ENCODE measurements at places on chromosomes 1 and 21. TPM values are rescaled to one million over a fixed set of nuclear protein-coding genes. Genes with fewer than 3 reads are reported as not detected.

GRCh38 chr1:246797597-246797996 lies 73.4 kb downstream of the SCCPDH start:
- DNase-seq: no peak

DNA sequence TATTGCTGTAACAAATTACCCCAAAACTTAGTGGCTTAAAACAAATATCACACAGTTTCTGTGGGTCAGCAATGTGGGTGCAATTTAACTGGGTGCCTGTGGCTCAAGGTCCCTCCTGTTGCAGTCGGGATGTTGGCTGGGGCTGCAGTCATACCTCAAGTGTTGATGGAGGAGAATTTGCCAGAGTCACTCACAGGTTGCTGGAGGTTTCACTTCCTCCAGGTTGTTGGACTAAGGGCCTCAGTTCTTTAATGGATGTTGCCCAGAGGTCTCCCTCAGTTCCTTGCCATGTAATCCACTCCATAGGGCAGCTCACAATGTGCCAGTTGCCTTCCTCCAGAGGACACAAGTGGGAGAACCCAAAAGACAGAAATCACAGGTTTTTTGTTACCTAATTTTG lies 2.5 kb upstream of the TAF13 start:
- no peak for DNase-seq

- no peak for DNase-seq
Observed at GRCh38 chr21:42568866-42569731, 55.4 kb downstream of the SLC37A1 start.

DNA sequence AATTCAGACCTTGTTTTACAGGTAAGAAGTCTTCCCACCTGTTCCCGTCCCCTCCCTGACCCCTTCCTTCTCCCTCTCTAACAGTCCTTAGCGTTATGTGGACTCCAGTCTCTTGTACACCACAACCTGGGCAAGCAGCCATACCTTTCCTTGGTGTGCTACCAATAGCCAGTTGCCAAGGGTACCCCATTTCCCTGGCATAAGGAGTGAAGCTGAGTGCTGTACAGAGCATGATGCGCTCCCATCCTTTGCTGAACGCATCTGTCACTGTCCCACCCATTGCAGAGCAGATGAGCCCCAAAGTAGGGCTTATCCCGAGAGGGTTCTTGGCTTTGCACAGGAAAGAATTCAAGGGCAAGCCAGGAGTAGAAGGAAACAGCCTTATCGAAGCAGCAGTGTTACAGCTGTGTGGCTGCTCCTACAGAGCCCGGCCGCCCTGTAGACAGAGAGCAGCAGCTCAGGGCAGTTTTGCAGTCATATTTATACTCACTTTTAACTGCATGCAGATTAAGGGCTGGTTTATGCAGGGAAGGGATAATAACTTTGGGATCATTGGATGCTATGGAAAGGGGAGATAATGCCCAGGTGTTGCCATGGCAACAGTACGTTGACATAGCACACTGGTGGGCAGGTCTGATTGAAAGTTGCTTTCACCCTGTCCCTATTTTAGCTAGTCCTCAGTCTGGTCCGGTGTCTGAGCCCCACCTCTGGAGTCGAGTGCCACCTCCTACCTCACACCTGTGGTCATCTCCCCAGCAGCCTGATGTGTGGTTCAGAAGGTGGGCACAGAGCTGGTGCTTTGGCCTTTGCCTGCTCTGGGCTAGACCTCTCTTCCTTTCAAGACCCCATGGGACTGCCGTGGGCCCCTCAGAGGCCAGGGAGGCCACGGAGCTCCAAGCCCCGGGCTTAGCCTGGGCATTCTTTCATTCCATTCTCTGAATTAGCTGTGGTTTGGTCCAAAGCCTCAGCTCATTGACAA lies 5.1 kb downstream of the FHAD1 start:
- DNase-seq: no peak

DNA sequence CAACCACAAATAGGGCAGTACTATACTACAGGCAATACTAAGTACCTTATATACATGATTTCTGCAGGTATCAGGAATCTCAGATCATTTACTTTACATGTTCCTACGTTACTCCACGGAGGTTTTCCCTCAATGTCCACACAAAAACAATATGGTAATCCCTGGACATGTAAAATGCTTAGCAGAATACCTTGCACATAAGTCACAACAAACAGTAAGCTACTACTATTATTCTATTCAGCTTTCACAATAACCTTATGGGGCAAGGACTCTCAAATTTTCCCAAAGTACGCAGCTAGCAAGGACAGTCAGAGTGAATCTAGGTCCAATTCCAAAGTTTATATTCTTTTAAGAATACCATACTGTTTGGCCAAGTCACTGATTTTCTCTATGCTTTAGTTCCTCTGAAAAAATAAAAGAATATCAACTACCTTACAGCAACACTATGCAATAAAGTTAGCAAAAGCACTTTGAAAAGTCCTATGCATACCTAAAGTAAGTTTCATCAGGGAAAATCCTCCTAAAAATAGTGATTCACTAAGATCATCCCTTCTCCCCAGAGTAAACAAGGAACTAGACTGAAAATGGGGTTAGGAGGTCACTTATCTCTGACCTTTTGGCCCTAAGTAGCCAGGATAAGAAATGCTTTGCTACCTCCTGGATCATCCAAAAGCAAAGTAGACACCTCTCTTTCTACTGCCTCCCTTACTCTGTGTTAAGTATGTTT lies 67.4 kb downstream of the LUZP1 start:
- DNase-seq: peak; percentile 50

- no peak for DNase-seq
Observed at GRCh38 chr1:110903853-110904500, 31.0 kb downstream of the CD53 start.

DNA sequence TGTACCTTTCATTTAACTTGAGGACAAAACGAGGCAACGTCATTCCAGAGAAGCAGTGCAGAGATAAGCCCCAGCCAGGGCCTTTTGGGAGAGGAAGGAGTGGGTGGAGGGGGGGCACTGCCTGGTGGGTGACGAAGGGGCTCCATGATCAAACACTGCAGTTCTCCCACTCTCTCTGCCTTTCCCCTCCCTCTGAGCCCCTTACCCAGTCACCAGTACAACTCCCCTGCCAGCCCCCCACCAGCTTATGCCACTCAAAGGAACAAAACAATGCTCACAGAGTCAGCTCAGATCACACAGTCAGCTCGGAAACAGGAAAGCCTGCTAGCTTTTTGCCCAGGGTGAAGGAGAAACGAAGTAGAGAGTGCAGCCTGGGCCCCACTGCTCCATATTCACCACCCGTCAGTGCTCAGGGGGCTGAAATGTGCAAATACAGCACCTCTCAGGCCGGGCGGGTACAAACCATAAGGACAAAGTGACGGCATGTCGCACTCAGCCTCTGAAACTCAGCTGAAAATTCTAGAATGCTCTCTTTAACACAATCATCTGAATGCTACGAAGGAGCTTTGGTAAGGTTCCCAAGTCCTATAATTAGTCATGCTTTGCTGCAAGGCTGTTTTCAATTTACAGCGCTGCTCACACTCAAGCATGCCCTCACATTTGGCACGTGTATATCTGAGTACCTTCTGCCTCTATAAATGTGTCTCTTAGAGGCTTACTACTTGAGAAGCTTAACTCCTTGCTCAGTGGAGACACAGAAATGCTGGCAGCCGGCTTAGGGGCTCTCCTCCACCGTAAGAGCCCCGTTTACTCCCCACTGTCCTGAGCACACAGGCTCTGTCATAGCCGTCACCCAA lies 65.8 kb upstream of the RAB4A start:
- peak; percentile 81 for DNase-seq

DNA sequence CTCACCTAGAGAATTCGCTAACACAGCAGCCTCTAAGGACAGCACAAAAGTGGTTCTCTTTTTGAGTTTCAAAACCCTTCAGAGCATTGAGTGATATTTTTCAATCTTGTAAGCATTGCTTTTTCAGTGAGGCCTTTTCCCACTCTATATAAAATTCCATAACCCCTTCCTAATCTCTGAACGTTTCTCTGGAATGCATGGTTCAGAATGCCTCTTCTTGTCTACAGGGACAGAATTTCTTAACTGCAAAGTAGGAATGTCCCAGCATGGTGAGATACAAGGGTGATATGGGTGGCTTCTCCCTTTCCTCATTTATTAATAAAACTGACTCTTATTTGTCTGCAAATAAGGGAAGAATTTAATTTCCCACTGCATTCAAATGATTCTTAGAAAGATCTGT lies 377.9 kb downstream of the LTN1 start:
- no peak for DNase-seq

GRCh38 chr21:41960386-41960785 lies 6.6 kb upstream of the C2CD2 start:
- DNase-seq: no peak

DNA sequence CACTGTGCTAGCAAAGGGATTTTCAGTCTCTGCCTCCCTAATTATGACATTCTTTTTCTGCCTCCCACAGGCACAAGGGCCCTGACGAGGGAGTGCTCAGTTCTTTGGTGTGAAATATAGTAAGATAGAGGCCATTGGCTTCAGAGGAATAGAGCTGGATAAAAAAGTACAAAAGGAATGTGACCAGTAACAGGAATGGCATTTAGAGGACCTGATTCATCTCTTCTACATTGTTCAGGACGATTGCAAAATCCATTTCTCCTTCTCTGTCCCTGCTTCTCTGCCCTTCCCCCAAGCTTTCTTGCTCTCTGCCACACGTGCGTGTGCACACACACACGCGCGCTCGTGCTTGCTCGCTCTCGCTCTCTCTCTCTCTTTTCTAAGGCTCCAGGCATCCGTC lies 668.2 kb downstream of the KIF26B start:
- DNase-seq: peak; percentile 98

- no peak for DNase-seq
Observed at GRCh38 chr1:231416901-231417300, 5.2 kb downstream of the EGLN1 start.

- no peak for DNase-seq
Observed at GRCh38 chr1:17061486-17061885, 7.7 kb upstream of the SDHB start.

GRCh38 chr1:224245188-224245587 lies 62.1 kb downstream of the DEGS1 start:
- peak; percentile 20 for DNase-seq

DNA sequence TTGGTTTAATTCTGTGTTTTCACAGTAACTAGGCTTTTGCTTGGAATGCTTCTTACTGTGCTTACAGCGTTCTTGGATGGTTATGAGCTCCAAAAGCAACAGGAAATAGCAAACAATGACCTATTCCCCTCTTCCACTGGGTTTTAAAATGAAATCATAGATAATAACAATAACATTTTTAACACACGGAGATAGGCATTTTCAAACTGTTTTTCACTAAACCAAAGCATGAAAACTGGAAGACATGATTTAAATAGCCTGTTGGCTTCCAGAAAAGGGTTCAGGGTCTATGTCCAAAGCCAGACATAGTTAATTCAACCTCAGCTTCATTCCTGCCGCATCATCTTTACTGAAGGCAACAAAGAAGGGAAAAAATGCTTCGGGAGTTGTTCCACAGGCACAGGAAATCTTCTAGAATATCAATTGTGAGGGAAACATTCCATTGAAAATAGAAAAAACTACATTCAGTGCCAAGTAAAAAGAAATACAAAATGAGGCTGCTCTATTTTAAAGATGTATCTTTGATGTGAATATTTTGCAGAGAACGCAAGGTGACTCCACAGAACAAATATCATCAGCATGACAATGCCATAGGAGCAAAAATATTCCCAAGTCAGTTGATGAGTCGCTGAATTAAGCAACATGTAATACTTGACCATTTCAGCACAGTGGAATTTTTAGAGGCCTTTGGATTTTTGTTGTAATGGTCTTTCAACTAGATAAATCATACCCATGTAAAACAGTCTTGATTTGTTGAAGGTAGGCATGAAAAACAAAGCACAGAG lies 80.7 kb downstream of the NID1 start:
- peak; percentile 80 for DNase-seq

DNA sequence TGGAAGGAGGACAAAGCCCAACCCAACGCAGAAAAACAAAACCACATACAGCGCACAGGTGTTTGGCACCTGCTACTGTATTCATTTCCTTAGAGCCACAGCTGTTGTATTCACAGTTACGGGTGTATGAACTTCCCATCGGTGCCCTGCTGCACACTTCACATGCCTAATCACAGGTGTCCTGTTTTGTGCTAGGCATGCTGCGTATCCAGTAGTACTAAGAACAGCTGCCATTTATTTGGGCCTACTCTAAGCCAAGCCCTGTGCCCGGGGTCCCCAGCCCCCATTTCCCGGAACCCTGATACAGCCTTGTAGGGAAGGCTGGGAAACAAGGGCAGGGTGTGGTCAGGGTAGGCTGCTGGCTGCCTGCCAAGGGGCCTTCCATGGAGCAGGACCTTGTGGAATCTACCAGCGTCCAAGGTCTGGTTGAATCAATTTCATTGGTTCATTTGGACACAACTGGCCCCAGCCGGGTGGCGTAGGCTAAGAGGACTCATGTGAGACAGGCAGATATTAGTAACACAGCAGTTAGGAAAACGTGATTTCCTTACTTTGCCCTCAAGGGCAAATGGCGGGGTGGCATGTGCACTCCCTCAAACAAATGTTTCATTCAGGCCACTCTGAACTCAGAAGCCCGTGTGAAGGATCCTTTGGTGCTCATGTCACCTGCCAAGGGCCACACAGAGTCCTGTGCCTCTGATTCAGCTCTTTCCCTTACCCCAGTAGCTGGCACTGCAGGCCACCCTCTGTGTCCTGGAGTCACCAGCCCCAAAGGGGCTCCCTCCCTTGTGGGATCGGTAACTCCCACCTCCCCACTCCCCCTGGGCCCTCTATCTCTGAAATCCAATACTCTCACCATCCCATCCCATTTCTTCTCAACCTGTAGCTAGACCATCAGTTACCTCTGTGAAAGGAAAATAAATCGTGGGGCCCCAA lies 986 bp upstream of the RNF186 start:
- no peak for DNase-seq

DNA sequence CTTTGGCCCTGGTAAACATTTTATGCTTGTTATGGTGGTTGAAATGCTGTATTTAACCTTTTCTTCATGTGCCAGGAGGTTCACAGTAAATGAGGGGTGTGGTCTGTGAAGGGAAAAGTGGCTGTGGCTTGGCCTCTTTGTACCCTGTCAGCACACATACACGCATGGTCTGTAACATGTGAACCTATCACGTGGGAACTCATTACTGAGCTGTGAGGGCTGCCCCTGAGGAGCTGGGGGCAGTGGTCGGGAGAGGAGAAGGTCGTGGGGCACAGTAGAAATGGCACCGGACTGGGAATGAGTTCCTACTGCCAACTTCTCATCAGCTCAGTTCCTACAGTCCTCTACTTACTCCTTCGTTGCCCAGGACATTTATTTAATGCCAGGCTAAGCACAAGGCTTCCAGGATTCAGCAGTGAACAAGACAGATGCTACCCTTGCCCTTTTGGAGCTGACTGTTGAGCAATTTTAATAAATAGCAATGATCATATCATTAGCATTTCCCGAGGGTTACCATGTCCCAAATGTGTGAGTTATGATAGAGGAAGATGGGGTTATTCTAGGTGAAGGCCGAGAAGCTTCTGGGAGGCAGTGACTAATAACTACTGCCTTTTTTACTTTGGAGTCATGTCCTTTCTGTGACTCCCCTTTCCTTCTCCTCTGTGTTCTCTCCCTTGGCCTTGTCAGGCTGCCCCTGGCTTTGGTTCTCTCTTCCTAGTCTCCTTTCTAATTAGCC lies 38.8 kb downstream of the DDR2 start:
- DNase-seq: peak; percentile 64

- DNase-seq: no peak
Observed at GRCh38 chr1:154391086-154391770, 13.9 kb upstream of the IL6R start.

- no peak for DNase-seq
Observed at GRCh38 chr1:2195785-2196184, 1.2 kb upstream of the FAAP20 start.

Gene PLCH2
- 0.17 TPM for total RNA-seq

Gene HUNK
- total RNA-seq: under 0.01 TPM

Gene GNG4
- total RNA-seq: under 0.01 TPM

Gene CENPF
- total RNA-seq: 2.3 TPM

Gene GPR52
- 0.66 TPM for total RNA-seq

Measured in fibroblast of lung (primary cell).